ENCODE measurements at places on chromosomes 7 and 10.

DNA sequence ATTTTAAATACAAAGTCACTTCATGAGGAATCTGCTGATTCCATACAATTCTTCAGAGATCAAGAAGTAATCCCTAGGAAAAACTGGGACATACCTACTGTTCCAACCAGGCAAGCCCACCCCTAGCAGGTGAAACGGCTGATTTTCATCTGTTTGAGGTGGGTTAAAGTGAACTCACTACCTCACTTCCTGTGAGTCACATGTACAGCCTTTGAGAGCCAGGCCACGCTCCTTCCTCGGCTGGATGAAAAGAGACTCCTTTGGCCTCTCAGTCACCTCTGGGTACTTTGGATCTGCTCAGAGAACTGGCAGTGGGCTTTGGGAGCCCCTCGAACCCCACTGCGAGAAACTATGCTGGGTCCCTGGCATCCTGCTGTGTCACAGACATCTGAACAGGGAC, 68.2 kb downstream of the CHST15 start:
- DNase-seq = no peak

GRCh38 chr7:6614953-6615722, at the start of gene ZNF853:
Gene ZNF853, plus strand, starts transcription at chr7:6615610. Its CDS starts 565 bp downstream, at chr7:6616175.
- DNase-seq = no peak

- no peak for DNase-seq
Observed at GRCh38 chr10:68550747-68551411, 9.3 kb upstream of the TET1 start.

DNA sequence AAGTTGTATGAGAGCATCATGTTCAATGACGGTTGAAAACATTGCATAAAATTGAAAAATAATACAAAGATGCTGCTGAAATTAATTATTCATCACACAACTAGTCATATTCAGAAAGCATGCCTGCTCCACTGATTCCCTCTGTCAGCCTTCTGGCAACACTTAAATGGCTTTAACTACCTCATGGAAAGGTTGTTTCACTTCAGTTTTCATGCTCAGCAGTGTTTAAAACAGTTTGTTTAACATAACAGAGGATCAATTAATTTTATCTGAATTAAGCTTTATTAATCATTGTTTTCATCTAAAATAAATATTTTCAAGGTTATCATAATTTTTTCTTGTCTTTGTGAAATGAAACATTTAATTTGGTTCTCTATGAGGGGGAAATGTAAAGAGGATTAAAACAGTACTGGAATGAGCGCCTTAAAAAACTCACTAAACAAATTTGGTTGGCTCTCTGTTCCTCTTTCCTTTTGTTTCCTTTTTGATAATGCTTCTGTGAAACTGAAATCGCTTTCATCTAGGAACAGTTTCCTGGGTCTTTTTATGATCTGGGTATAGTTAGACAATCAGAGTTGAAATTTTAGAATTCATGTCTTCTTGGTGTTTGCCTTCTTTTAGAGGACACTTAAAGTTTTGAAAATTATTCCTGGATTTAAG, 427.4 kb downstream of the SH2D4B start:
- DNase-seq = no peak

GRCh38 chr7:129238546-129238945, 13.7 kb downstream of the AHCYL2 start:
- no peak for DNase-seq

- no peak for DNase-seq
Observed at GRCh38 chr10:118481871-118482270, 113.6 kb downstream of the PRLHR start.

- DNase-seq = no peak
Observed at GRCh38 chr10:77580482-77580881, 57.1 kb downstream of the KCNMA1 start.

DNA sequence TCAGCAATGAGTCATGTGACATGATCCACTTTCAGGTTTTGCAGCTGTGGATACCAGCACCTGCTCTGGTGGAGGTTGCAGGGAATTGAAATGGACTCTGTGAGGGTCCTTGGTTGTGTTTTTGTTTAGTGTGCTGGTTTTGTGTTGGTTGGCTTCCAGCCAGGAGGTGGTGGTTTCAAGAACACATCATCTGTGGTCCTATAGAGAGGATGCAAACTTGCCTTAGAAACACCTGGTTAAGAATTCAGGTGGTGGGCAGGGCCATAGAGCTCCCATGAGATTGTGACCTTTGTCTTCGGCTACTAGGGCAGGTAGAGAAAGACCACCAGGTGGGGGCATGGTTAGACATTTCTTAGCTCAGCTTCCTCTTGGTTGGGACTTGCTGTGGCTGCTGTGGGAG, 59.2 kb upstream of the CYP2C9 start:
- no peak for DNase-seq

DNA sequence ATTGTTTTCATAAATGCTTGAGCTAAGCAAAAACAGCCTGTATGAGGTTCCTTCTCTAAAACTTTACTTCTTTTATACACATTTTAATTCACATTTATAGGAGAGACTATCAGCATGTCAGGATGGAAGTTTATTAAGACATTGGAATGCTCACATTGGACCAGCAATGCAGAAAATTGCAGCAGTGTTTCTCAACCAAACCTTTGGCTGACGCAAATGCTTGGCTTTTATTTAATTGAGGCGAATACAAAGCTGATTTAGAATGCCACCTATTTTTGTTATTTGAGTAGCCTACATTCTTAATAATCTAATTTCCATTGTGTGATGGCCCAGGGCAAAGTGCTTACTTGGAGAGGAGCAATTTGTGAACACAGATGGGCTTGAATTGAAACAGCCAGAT, 283.2 kb downstream of the ARL4A start:
- DNase-seq = no peak

- no peak for DNase-seq
Observed at GRCh38 chr10:17256627-17257026, 28.6 kb downstream of the VIM start.

DNA sequence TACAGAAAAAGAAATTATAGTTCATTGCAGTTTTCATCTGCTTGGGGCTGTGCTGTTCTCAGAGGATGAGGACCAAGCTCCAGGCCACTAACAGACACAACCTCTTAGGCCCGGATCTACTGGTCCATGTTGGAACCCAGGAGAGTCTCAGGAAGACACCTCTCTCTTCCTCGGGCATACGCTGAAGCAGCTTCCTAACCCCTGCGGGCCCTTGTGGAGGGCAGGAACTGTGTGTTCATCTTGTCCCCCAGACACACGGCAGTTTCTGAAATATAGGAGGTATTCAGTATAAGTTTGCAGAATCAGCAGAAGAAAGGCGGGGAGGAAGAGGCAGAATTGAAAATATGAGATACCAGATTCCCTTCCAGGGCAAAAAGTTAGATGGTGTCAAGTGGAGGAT, 78.4 kb downstream of the EEPD1 start:
- no peak for DNase-seq

DNA sequence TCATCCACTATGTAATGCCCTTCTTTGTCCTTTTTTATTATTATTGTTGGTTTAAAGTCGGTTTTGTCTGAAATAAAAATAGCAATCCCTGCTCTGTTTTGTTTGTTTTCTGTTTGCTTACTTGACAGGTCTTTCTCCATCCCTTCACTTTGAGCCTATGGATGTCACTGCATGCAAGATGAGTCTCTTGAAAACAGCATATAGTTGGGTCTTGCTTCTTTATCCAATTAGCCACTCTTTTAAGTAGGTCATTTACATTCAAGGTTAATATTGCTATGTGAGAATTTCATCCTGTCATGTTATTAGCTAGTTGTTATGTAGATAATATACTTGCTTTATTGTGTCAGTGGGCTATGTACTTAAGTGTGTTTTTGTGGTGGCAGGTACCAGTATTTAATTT, 25.8 kb downstream of the COA1 start:
- no peak for DNase-seq

DNA sequence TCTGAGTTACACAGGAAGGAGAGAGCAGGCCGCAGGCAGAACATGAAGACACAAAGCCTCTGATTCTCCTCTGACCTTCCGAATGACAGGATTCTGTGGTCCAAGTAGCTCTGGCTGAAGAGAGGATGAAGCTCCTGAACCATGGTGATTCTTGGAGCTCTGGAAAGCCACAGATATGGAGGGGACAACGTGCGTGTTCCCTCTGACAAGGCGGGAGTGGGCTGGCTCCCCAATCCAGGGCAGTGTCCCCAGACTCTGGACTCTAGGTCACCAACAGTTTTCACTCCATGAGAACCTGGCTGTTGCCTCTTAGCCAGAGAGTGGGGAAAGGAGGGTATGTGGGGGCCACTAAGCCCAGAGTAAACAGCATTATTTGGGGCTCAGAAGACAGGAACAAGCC, 7.4 kb upstream of the TRPV6 start:
- no peak for DNase-seq

DNA sequence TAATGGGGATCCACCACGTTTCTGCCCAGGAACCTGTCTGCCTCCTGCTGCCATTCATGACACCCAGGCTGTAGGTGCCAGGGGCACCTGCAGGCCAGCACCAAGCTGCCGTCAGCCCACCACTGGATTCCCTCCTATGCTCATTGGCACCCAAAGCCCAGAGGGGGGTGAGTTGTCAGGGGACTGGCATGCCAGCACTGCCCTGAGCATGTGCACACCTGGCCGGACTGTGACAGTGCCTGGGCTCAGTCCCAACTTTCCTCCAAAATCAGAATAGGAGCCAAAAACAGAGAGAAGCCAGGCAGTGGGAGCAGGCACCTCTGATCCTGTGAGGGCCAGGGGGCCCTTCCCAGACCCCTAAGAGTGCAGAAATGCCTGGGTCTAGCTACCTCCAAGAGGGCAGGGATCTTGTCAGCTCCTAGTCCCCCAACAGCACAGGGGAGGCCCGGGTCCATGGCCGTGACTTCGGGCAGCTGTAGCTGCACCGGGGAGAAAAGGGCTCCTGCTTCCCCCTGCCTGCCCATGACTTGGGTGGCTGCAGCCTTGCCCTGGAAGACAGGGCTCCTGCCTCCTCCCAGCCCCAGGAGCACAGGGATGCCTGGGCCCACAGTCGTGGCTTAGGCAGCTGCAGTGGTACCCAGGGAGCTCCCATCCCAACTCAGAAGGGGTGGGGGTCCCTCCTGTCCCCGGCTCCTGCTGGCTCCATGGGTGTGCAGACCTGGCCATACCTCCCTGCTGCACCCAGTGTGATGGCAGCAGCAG, 249.8 kb upstream of the DKK1 start:
- no peak for DNase-seq

GRCh38 chr7:45590679-45591057, 16.5 kb downstream of the ADCY1 start:
- DNase-seq = no peak

- DNase-seq = no peak
Observed at GRCh38 chr10:119919826-119920225, 27.3 kb downstream of the SEC23IP start.

DNA sequence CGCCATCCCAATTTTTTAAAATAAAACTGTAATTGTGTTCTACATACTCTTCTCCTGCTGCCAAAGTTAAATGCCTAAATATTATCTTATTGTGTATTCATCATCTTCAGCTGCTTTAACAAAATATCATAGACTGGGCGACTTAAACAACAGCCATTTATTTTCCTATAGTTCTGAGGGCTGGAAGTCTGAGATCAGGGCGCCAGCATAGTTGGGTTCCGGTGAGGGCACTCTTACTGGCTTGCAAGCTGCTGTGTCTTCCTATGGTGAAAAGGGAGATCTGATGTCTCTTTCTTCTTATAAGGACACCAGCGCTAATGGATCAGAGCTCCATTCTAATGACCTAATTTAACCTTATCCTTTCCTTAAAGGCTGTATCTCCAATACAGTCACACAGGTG, 30.4 kb downstream of the CSTF2T start:
- DNase-seq = no peak

- no peak for DNase-seq
Observed at GRCh38 chr7:77930496-77930895, 131.9 kb downstream of the PHTF2 start.

- no peak for DNase-seq
Observed at GRCh38 chr7:40468891-40469864, 334.4 kb downstream of the SUGCT start.

GRCh38 chr10:122494173-122494820, 32.9 kb downstream of the HTRA1 start:
- no peak for DNase-seq

GRCh38 chr7:30904561-30904960, 7.1 kb upstream of the AQP1 start:
- DNase-seq = no peak

- no peak for DNase-seq
Observed at GRCh38 chr7:135790371-135790977, 41.9 kb upstream of the FAM180A start.
